ENCODE measurements at places on chromosomes 7 and 10.

- DNase-seq: no peak
Measured at GRCh38 chr10:70656489-70656888, 15.8 kb upstream of the ADAMTS14 start.

GRCh38 chr7:103121641-103122040 is 27.3 kb downstream of the NAPEPLD start:
- no peak for DNase-seq

DNA sequence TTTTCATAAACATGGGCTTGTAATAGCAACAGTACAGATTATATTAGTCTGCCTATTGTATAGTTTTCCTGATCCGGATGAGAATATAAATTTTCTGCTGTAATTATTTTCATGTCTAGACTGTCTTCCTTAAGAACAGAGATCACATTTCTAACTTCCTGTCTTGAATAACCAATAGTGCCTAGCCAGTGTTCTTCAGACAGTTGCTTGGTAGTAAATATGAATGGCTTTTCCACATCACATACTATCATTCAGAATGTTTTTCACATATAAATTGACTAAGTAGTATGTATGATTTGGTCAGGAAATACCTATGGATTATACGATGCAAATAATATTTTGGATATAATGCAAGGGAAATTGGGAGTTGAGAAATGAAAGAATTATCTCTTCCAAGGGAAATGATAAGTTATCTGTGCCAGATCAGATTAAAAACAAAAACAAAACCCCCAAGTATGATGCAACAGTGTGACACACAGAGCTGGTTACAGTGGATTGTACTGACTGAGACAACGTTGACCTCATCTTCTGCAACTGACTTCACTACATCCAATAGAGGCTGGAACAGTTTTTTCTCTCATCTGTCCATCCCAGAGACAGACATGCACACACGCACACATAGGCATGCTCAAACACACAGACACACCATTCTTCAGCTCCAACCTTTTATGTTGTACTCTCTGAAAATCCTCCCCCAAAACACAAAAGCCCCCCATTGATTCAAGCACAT is 16.4 kb downstream of the ITGA8 start:
- no peak for DNase-seq

DNA sequence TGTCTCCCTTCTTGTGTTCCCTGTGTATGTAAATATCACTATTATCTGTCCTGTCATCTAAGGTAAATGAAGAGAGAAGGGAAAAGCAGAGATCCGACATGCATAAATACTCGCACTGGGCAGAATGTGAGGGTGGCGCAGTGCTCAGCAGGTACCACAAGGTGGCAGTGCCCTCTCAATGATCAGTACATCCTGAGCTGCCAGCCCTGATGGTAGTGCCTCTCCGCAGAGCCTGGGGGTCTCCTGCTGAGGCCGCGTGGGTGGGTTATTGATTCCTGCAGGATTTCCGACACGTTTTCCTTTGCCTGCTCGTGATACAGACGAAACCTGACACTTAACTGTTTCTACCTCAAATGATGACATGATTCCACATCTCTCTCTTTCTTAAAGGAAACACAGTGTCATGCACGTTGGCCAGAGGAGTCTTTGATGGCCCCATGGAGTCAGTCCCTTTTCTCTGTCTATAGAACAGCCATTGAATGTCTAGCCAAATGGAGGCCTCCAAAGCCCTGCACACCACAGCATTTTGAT is 19.8 kb downstream of the RGR start:
- peak; percentile 39 for DNase-seq
